Renal cortex interstitium (tissue), 15 donors: ENCODE measurements at places on chromosomes 3 and 15. TPM values are rescaled to one million over a fixed set of nuclear protein-coding genes. Genes with fewer than 3 reads are reported as not detected.

- no peak for DNase-seq
Observed at GRCh38 chr15:40010686-40011085, 28.3 kb downstream of the SRP14 start.

- no peak for DNase-seq
Observed at GRCh38 chr3:152197451-152197850, 71.3 kb upstream of the MBNL1 start.

- DNase-seq = no peak
Observed at GRCh38 chr3:171531716-171532115, 71.5 kb upstream of the TNIK start.

GRCh38 chr15:63551400-63551799 is 45.8 kb upstream of the FBXL22 start:
- DNase-seq = no peak

DNA sequence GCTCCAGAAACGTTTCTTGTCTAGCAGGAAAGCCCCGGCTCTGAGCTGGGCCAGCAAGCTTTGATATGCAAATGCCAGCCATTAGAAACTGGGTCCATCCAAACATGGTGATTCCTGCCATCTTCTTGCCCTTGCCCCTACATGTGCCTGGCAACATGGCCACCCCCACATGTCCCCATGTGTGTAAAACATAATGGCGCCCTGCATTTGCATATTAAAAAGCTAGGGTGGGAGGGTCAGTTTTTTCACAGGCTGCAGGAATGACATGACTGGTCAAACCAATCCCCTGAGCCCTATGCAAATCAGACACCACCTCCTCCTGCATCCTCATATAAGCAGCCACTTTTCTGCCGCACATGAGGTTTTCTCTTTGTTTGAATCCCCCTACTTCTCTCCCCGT is 21.2 kb downstream of the GPR156 start:
- DNase-seq = no peak

- DNase-seq = no peak
Observed at GRCh38 chr3:37701734-37702433, 159.8 kb upstream of the CTDSPL start.

GRCh38 chr3:48661501-48662144 is 1.1 kb downstream of the CELSR3 start:
- DNase-seq = peak; percentile 65

DNA sequence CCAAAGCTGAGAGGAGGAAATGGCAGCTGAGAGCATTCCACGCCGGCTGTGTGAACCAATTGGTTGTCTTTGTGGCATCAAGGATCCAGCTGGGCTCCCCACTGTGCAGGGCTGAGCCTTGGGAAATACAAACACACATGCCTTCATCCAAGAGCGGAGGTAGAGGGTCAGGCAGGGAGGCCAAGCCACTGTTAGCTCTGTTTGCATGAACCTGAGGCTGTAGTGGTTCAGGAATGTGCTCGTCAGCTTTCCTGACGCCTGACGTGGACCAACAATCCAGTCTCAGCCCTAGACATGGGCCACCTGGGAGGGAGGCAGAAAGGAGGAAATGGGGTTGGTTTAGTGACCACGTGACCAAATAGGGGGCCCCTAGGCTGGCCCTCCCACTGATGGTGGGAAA is 276.9 kb downstream of the TLE3 start:
- DNase-seq = no peak

GRCh38 chr3:115915061-115915460 is 291.8 kb downstream of the GAP43 start:
- no peak for DNase-seq

DNA sequence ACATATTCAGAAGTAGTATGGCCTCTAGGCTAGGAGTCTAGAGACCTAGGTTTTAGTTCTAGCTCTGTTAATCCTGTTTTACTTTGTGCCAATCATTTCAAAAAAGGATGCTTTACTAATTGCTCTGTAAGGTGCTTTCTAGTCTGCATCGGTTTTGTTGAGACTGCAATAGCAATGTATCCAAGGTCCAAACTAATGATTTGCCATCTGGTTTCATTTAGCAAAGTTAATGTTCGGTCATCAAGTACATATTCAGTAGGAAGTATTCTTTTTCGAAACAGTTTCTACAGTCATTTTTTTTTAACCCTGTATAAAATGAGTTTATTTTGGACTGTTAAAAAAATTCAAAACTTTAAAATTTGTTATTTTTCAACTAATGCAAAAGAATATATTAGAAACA is 2.0 kb upstream of the GALK2 start:
- DNase-seq = no peak

- no peak for DNase-seq
Observed at GRCh38 chr15:38740206-38740605, 175.6 kb upstream of the RASGRP1 start.

- no peak for DNase-seq
Observed at GRCh38 chr3:171542976-171543375, 82.8 kb upstream of the TNIK start.

- no peak for DNase-seq
Observed at GRCh38 chr3:73351423-73352071, 273.2 kb downstream of the PDZRN3 start.

DNA sequence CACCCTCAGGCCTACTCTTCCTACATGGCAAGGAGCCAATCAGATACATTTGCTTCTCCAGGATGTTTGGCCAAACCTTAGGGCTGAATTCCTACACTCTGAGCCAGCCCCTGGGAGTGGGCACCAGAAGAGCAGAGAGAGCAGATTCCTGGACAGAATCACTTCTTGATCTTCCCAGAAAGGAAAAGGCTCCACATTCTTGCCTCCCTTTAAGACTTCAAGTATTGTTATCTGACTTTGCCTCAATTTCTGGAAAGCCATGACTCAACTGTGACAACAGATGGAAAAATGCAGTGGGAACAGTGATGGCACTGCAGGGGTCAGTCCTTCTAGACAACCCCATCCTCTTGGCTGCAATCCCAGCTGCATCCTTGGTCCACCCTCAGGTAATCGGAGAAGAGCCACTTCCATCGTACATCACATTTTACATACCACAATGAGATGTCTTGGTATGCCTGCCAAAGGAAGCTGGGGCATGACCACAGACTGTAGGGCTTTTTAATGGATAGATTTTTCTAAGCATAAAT is 21.0 kb downstream of the SLCO2A1 start:
- DNase-seq = no peak

- no peak for DNase-seq
Observed at GRCh38 chr3:37492468-37492867, 318.1 kb upstream of the LRRFIP2 start.

DNA sequence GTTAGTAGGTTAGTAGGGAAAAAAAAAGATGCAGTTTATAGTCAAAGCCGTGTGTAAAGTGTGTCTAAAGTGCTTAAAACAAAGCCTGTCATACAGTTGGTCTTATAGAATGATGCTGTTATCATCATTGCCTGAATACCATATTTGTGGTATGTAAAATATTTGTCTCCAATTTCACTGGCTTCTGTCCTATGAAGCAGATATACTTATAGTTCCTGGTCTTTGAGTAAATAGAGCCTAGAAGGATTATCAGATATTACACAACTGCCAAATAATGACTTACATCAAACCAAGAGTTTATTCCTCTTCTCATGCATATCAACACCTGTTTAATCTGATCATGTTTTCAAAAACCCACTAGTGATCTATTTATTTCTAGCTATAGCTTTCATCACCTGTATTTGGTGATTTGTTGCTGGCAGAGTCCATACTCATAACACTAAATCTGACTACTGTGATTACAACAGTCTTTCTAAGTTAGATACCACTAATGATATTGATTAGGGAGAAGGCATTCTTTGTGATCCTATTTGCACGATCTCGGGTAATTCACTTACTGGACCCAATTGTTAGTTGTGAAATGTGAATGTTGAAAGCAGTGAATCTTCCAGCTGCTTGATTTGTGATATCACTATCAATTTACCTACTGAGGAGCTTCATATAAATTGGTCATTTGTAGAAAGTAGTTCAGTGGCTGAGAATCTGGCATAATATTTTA is 413.7 kb downstream of the LPP start:
- DNase-seq = no peak

DNA sequence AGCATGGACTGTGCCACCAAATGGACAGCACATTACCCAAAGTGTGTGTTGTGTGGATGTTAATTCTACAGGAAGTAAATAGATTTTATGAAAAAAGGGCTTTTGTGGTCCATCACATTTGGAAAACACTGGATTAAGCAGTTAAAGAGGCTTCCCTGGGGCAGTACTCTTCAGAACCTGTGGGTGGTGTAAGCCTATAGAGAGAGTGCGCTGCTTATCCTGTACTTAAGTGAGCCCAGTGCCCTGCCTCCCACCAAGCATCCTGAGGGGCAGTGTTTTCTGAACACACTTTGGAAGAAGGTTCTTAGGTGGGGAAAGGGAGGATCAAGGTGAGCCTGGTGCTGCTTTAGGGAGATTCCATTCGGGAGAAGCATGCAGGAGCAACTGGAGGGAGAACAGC is 10.9 kb downstream of the TTLL3 start:
- DNase-seq = no peak

DNA sequence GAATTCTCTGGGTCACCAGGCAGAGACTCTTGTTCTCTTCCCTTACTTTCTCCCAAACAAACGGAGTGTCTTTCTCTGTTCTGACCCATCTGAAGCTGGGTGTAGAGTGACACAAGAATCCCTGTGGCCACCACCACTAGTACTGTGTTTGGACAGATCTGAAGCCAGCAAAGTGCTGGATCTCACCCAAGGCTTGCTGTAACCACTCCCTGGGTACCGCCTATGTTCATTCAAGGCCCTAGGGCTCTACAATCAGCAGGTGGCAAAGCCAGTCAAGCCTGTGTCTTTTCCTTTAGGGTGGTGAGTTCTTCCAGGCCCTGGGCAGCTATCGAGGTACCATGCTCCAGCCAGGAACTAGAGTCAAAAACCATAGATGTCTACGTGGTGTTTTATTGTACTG is 149.2 kb upstream of the CTNNB1 start:
- no peak for DNase-seq

GRCh38 chr3:134931045-134931785 is 136.2 kb downstream of the EPHB1 start:
- DNase-seq = no peak

DNA sequence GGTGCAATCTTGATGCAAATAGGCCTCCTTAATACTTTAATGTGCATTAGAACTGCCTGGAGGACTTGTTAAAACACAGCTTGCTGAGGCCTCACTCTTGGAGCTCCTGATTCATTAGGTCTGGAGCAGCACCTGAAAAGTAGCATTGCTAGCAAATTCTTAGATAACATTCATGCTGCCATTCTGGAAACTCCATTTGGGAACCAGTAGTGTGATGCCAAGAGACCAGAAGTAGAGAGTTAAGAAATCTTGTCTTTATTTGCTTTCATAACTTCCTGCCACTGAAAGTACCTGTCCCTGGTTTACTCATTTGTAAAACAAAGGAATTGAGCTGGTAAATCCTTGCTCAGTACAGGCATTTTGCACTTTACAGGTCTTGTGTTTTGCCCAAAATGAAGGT is 72.0 kb downstream of the RAP2B start:
- no peak for DNase-seq

DNA sequence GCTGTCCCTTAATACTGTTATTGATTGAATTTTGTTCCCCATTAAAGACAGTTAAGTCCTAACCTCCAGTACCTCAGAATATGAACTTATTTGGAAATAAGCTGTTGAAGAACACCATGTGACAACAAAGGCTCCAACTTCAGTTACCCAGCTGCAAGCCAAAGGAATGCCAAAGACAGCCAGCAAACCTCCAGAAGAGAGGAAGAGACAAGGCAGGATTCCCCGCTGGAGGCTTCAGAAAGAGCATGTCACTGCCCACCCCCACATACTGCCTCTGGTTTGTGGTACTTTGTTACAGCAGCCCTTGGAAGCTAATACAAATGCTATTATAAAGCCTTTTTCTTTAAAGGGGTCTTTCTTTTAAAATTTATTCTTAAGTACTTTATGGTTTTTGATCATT is 18.4 kb upstream of the NEK10 start:
- no peak for DNase-seq

DNA sequence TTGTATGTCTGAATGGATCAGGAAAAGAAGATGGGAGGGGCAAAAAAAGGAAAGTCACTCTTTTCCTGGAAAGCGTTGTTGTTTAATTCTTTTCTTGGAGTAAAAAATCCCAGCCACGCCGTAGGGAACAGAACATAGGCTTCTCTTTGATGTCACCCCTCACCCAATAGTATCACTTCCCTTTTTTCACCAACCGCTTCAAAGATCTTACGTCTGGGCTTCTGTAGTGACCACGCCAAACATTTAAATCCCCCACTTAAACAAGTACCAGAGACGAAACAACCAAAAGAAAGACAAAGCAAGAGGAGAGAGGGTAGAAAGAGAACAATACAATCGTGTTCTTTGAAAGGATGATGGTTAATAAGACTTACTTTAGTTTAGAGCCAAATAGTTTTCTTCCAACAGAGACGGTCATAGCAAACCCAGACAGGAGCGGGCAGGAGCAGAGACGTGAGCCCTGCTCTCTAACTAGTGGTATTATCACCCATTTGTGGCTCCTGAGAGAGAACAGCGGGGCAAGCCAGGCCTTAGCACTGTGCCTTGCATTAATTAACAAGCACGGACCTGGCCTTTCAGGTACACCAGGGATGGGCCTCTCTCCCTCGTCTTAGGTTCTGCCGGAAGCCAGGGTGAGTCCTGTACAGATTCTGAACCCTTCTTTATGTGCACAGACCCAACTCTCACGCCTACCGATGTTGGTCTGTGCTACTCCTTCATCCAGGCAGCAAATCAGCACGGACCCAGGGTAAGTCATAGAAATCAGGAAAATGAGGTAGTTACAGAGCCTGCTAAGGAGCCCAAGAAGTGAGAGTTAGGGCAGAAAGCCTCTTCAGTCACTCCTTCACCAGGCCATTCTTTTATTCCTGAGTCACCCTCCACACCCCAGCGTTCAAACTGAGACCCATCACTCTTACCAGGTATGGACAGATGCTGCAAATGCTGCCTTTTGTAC is 28.2 kb upstream of the BCL6 start:
- no peak for DNase-seq

DNA sequence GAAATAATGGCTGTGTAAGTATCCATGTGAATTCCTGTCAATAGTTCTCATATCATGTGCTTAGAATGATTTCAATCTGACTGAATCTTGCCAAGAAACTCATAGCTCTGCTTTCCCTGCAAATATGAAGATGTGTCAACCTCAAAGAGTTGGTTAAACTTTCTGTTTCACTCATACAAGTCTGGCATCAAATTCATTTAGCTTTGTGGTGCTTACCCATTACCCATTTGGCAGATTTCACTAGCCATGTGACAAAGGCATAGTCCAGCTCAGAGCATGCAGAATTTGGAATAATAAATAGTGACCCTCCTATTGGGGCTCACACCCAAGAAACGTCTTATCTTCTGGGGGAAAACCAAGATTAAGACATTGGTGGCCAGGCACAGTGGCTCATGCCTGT is 256.6 kb upstream of the TPRG1 start:
- DNase-seq = no peak

- peak; percentile 65 for DNase-seq
Observed at GRCh38 chr3:9352917-9353752, 9.7 kb upstream of the THUMPD3 start.

The AQP9 gene
- polyA plus RNA-seq = 0.95 TPM

The FGF7 gene
- polyA plus RNA-seq = 18.1 TPM

The ACTRT3 gene
- 4.5 TPM for polyA plus RNA-seq

The LRRC2 gene
- 1.7 TPM for polyA plus RNA-seq

The CCDC80 gene
- polyA plus RNA-seq = 68.3 TPM

The GOLGA8O gene
- polyA plus RNA-seq = 1.5 TPM

The EPB42 gene
- polyA plus RNA-seq = 1.1 TPM

The CAPN3 gene
- polyA plus RNA-seq = 29.7 TPM

The MYRIP gene
- 1.9 TPM for polyA plus RNA-seq

The CALML4 gene
- 35.3 TPM for polyA plus RNA-seq

The SMAD6 gene
- 39.7 TPM for polyA plus RNA-seq

The SV2B gene
- polyA plus RNA-seq = 1.8 TPM

The COPG1 gene
- polyA plus RNA-seq = 161 TPM

The NAA80 gene
- polyA plus RNA-seq = 12.8 TPM
